EH (cell line): ENCODE measurements at places on chromosomes 1 and 21.
A peak's percentile ranks its signal among the peaks of the same experiment; 100 is the strongest.

DNA sequence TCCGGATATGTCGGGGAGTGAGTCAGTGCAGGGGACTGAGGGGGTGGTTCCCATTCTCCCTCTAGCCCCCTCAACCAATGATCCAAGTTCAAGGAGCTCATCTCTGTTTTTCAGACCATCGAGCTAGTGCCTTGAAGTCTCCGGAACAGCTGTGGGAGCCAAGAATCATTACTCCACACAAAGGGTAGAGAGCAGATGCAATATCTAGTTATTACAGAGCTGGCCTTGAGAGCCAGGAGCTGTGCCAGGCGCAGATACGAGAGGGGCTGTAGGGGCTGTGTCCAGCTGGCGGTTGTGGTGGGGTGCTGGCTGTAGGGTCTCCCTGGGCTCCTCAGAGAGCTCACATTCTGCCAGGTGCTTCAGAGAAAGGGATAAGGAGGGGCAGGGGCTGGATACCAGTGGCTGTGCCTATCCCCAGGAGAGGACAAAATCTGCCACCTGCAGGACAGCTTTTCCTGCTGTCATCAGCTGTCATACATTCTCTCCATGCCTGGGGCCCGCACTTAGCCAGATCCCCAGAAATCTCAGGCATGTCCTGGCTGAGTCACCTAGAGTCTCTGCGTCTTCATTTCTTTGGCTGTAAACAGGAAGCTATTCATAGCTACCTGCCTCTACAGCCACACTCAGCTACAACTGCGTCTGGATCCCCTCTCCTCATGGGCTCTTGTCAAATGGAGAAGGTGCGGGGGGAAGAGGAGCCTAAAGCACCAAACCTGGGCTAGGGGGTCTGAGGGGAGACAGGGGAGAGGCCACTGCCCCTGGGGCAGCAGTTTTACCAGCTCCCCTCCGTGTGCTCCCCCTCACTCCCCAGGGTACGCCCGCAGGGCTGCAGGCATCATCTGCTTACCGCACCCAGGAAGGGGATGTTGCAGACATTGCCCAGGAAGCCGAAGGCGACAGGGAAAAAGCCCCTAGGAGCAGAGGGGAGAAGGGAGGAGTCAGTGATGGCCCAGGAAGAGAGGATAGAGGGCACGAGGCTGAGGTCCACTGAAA lies 2.4 kb upstream of the KISS1 start:
- peak; percentile 89 for DNase-seq

DNA sequence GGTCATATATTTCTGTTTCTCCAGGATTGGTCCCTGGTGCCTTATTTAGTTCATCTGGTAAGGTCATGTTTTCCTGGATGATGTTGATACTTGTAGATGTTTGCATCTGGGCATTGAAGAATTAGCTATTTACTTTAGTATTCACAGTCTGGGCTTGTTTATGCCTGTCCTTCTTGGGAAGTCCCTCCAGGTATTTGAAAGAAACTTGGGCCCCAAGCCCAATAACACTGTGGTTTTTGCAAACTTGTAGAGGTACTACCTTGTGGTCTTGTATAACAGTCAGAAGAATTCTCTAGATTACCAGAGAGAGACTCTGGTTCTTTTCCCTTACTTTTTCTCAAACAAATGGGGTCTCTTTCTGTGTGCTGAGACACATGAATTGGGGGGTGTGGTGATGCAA lies 251.4 kb upstream of the B3GALT2 start:
- no peak for DNase-seq

DNA sequence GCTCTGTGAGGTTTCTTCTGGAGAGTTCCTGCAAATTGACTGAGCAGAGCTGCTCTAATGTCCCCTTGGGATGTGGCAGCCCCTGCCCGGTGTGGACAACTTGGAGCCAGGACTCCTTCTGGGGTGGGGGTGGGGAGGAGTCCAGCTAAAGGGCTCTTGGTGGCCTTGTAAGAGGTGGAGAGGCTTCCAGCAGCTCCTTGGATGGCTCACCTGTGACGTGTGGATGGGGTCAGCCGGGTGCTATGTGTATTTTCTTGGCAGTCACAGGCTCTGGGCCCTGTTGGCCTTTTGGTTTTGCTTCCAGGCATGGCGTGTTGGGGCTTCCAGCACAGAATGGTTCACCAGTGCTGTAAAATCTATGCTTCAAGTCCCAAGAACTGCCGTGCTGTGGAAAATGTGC lies 38.2 kb downstream of the TRAPPC10 start:
- DNase-seq, result no peak

- DNase-seq, result no peak
Measured at GRCh38 chr1:68313735-68314134, 81.4 kb upstream of the WLS start.

GRCh38 chr1:220527908-220528678 lies at the start of gene MARK1:
TSS of gene MARK1 (plus strand) at chr1:220528136. CDS start at chr1:220528823, 687 bp downstream.
- peak; percentile 54 for DNase-seq

- DNase-seq, result peak; percentile 68
Measured at GRCh38 chr1:24704411-24705259, 40.6 kb upstream of the CLIC4 start.

- peak; percentile 95 for DNase-seq
Measured at GRCh38 chr1:17865912-17866739, 111.0 kb downstream of the ACTL8 start.
